ENCODE measurements at places on chromosomes 6 and 20.

GRCh38 chr6:32858194-32858593 is 4.2 kb downstream of the PSMB9 start:
- DNase-seq = no peak

DNA sequence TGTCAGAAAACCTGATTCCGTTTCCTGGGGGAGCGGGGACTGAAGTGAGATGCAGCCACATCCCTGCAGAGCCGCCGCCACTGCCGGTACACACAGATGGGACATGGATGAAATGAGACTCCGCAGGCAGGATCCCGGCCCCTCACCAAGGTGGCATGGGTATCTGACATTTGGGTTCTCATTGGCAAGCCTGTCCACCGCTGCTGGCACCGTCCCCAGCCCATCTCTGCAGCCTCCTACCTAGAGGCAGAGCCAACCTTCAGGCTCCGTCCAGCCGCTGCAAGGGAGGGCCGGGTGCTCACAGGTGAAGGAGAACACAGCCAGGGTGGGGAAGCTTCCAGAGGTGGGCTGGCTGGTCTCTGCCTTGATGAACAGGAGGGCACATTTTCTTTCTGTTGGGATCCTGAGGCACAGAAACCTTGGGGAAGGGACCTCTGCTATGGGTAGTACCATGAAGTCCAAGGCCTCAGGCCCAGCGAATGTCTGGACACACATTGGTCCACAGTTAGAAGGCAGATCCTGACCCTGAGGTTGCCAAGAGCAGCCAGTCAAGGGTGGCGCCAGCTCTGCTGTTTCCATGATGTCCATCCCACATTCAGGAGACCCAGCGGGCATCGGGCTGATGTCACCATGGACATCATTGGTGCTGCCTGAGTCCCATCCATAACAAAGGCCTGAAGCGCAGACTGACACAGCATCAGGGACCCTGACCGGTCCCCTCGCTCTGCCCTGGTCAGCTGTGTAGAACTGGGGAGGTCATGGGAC is 177.4 kb downstream of the TAF4 start:
- no peak for DNase-seq

- DNase-seq = peak; percentile 99
Measured at GRCh38 chr20:17024513-17025119, 202.2 kb upstream of the PCSK2 start.

GRCh38 chr6:45462190-45463134 is 84.7 kb upstream of the SUPT3H start:
- DNase-seq = no peak

DNA sequence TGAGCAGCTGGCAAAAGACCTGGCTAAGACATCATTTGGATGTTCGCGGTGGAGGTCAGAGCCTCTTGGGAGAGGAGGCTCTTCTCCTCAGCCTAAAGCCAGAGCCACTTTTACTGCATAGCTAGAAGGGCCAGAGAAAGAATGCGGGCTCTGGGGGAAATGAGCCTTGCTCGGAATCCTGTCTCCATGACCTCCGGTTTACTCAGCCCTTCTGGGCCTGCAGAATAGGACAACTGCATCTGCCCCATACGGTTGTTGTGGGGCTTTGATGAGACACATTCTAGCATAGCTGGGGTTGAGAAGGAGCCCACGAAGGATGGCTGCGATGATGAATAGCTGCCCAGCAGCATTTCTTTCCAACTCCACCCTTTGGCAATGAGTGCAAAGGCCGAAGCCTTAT is 115.0 kb upstream of the SLC22A23 start:
- DNase-seq = no peak

DNA sequence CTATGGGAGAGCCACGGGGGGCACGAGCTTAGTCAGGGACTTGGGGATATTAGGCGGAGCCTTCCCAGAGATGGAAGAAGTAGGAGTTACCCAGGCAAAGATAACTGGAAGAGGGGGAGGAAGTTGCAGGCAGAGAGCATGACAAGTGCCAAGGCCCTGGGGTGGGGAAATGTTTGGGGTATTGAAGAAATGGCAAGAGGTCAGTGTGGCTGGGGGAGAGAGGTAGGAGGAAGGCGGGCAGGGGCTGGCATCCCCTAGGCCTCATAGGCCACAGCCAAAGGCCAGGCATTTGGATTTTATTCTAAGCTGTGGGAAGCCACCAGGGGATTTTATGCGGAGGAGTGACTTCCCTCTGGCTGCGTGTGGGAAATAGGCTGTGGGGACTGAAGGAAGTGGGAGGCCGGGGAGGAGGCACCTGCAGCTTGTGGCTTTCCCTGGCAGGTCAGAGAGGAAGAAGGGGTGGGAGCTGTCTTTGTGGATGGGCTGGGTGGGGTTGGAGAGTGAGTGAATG is 22.7 kb downstream of the SNAI1 start:
- no peak for DNase-seq

DNA sequence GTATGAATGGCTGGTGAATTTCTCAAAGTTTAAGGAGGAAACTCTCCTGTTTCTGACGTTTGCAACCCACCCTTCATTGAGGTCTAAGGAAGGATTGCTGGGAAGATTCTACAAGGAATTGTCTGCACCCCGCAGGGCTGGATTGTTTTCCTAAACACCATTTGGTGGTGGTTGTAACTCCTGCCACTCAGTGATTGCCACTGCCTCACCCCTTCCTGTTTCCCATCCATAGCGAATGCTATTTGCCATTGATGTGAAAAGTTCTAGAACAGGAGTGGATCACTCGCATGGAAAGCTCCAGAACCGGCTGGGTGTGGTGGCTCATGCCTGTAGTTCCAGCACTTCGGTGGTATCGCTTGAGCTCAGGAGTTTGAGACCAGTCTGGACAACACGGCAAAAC is 8.7 kb upstream of the DSP start:
- DNase-seq = no peak

- DNase-seq = peak; percentile 81
Measured at GRCh38 chr6:27251606-27252251, 4.2 kb downstream of the PRSS16 start.

DNA sequence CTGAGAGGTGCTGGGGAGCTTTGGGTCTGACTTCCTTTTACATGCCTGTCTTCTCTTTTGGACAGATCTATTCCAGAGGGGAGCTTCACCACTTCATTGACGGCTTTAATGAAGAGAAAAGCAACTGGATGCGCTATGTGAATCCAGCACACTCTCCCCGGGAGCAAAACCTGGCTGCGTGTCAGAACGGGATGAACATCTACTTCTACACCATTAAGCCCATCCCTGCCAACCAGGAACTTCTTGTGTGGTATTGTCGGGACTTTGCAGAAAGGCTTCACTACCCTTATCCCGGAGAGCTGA is 13.1 kb downstream of the PRDM1 start:
- no peak for DNase-seq

DNA sequence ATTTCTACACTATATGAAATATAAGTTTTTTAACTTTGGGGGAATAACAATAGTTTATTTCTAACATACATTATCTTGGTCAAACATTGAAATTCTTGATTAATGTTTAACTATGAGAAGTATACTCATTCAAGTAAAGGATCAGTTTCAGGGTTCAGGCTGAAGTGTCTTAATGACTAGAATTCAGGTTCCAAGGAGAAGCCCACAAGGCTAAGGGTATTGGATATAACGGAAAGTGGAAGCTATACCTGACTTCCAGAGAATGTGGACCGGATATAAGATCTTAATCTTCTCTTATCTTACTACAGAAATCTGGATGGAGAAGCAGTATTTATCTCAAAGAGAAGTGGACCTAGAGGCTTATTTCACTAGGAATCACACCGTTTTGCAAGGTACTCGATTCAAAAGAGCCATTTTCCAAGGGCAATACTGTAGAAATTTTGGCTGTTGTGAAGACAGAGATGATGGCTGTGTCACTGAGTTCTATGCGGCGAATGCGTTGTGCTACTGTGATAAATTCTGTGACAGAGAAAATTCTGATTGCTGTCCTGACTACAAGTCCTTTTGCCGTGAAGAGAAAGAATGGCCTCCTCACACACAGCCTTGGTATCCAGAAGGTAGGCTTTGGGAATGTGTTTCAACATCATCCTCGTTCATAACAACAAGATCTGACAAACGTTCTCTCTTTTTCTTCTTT is at the start of gene TINAG:
Gene TINAG (plus strand): TSS at position 153 of the 697 bp plus-strand sequence. CDS start 110 bp downstream, at position 263.
- no peak for DNase-seq

- DNase-seq = no peak
Measured at GRCh38 chr6:89596056-89596455, 42.5 kb downstream of the LYRM2 start.

Measured in COLO829 (cell line).